ENCODE measurements at places on chromosomes 13 and 19. TPM values are rescaled to one million over a fixed set of nuclear protein-coding genes. Genes with fewer than 3 reads are reported as not detected.
A peak's percentile ranks its signal among the peaks of the same experiment; 100 is the strongest.

Gene CLEC4M
- not detected for total RNA-seq

Gene RFX1
- 23.2 TPM for total RNA-seq

Gene ANKRD27
- 48.6 TPM for total RNA-seq

Gene CYP4F2
- total RNA-seq: 1.2 TPM

Gene NXNL1
- not detected for total RNA-seq

Gene DNAJC3
- total RNA-seq: 17.9 TPM

DNA sequence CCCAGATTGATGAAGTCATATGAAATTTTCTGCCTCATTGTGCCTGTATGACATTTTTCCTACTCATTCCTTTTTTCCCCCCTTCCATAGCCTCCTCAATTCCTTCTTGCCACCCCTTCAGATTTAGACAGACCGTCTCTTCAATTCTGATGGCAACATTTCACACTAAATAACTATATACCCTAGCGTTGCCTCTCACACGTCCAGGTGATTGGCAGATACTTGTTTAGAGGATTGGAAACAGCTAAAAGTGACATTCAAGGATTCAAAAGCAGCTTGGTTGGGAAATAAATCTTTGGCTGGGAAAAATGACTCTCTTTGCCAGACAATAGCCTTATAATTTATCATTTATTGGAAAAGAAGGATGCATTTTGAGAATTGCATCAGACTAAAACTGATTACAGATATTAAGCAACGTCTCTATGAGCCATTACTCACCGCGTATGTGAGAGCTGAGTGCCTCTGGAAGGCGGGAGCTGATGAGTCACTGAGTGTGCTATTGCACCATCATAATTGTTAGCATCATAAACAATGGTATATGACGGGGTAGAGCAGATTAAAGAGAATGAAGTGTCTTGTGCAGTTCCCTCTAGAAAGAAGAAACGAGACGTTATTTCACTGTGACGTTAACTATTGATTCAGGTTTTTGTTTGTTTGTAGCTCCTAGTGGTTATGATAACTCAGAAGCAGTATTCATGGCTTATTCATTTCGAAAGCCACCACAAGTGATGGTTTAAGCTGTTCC lies 61.1 kb upstream of the FAM216B start:
- no peaks in the 10 kb centered on the region for H3K4me1 ChIP-seq
- no peak overlapping the region for H3K4me3 ChIP-seq
- H3K27me3 ChIP-seq: no peaks in the 10 kb centered on the region
- DNase-seq: no peak
- no peak overlapping the region for H3K27ac ChIP-seq

DNA sequence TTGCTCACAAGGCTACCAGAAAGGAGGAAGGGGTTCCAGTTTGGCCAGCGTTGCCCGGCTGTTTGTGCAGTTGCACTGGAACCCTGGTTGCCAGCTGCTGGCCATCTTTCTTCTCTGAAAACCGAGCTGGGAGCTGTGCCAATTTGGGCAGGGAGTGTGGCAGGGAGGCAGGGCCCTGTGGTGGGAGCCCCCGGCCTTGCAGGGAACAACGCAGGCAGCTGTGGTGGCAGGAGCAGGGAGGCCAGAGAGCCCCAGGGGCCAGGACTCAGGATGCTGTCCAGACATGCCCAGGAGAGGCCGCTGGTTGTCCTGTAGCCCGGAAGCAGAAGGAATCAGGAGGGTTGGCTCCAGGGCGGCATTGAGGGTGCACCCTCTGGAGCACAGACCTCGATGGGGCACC lies 4.8 kb downstream of the KMT5C start:
- no peak for DNase-seq
- no peaks in the 10 kb centered on the region for H3K27me3 ChIP-seq
- H3K36me3 ChIP-seq: peaks cover 28% of the 10 kb centered on the region

DNA sequence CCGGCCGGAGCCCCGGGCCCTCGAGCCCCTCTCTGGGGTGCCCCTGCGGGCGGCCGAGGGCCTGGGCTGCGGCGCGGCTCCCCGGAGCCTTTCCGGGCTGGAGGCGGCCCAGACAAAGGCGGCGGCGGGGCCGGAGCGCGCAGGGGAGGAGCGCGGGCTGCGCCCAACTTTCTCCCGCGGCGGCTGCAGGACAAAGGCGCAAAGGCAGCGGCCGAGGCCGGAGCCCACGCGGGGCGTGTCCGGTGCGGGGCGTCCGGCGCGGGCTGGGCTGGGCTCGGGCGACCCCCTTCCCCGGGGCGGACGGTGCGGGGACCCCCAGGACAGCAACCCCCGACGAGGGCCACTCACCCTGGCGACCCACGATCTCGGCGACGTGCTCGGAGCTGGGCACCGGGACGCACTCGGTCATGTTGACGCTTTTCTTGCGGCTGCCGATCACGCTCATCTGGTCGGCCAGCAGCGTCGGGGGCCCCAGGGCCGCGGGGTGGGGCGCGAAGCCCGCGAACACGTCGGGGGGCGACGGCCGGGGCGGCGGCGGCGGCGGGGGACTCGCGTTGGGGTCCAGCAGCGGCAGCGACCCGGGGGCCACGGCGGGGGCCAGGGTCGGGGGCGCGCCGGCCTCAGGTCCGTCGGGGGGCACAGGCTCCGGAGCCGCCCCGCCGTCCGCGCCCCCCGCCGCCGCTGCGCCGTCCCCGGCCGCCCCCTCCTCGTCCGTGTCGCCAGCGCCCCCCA lies 843 bp downstream of the MEX3D start:
- H3K36me3 ChIP-seq: peaks cover 5% of the 10 kb centered on the region
- DNase-seq: no peak
- no peak overlapping the region for H3K27ac ChIP-seq

DNA sequence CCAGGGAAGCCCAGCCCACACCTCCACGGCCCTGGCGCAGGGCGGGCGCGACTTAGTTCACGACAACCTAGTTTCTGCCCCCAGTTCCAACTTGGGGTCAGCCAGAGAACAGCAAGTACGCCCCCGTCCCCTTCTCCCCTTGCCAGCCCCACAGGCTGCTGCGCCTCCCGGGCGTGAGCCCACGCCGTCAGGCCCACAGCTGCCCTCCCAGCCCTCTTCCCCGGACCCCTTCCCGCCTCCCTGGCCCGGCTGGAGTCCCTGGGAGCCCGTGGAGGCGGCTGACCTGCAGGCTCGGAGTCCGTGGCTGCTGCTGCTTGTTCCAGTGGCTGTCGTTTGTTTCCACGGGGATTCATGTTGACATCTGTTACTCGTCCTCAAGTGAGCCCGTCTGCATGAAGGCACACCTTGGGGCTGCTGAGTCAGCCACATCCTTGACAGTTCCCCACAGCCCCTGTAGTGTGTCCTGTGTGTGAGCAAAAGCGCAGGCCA lies 86.0 kb downstream of the ATP11A start:
- H3K4me3 ChIP-seq: no peak overlapping the region
- peak overlapping the region; percentile 96 for H3K27ac ChIP-seq
- no peaks in the 10 kb centered on the region for H3K27me3 ChIP-seq
- H3K4me1 ChIP-seq: peaks cover 49% of the 10 kb centered on the region

- no peak overlapping the region for H3K4me3 ChIP-seq
- no peak for DNase-seq
- H3K27me3 ChIP-seq: no peaks in the 10 kb centered on the region
- peaks cover 14% of the 10 kb centered on the region for H3K4me1 ChIP-seq
- no peaks in the 10 kb centered on the region for H3K36me3 ChIP-seq
- no peak overlapping the region for H3K27ac ChIP-seq
Observed at GRCh38 chr13:46288570-46289259, 77.0 kb downstream of the LRRC63 start.

- H3K4me1 ChIP-seq: peaks cover 35% of the 10 kb centered on the region
- H3K4me3 ChIP-seq: no peak overlapping the region
Observed at GRCh38 chr13:29953542-29953941, 103.1 kb upstream of the UBL3 start.
